Cerebellum (tissue), 4 donors: ENCODE measurements at places on chromosomes 2 and 18. TPM values are rescaled to one million over a fixed set of nuclear protein-coding genes. Genes with fewer than 3 reads are reported as not detected.

DNA sequence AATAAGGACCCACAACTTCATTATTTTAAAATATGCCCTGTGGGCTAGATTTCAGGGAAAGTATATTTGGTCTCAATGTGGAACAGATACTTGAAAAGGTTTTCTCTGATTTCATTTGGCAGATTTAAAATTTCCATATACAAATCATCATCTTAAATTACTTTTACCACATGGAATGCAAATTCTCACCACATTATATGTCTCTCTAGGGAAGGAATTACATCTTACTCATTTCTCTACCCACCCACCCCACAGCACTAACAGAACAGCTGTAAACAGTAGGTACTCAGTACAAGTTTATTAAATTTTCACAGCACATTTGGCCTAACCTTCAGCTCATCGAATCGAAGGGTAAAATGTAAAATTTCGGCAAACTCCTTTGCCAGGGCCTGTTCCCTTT is 104.0 kb downstream of the CYRIA start:
- DNase-seq = no peak

- DNase-seq = no peak
Measured at GRCh38 chr18:23556145-23556780, 30.0 kb downstream of the NPC1 start.

DNA sequence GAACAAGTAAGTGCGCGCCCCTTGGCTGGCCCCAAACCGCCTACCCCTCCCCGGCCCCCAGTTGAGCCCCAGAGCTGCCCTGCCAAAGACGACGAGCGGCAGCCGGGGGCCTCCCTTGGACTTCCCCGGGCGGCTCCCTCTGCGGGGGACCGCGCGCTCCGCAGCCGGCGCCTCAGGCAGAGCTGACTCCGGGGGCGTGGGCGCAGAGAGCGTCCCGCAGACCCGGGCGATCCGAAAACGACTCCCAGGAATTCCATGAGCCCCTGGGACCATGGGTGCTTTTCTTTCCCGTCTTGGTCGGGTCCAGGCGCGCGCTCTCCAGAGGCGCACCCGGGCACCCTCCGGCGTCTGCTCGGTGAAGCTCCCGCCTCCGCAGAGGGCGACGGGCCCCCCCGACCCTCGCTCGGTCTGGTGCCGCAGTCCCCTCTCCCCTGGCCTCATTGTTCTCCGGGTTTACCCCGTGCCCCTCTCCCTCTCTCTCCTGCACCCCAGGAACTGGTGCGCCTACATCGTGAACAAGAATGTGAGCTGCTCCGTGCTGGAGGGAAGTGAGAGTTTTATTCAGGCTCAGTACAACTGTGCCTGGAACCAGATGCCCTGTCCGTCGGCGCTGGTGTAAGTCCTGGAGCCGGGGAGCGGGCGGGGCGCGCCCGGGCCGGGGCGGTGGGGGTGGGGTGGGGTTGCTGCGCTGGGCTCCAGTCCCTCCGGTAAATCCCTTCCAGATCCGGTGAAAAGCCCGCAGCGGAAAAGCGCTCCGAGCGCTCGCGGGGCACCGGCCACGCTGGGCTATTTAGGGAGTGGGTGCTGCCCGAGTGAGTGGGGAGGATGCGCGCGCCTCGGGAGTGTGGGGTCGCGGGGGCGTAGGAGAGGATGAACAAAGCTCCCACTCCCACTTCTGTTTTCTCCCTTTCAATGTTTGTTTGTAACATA is 776 bp downstream of the EMILIN2 start:
- DNase-seq = no peak

DNA sequence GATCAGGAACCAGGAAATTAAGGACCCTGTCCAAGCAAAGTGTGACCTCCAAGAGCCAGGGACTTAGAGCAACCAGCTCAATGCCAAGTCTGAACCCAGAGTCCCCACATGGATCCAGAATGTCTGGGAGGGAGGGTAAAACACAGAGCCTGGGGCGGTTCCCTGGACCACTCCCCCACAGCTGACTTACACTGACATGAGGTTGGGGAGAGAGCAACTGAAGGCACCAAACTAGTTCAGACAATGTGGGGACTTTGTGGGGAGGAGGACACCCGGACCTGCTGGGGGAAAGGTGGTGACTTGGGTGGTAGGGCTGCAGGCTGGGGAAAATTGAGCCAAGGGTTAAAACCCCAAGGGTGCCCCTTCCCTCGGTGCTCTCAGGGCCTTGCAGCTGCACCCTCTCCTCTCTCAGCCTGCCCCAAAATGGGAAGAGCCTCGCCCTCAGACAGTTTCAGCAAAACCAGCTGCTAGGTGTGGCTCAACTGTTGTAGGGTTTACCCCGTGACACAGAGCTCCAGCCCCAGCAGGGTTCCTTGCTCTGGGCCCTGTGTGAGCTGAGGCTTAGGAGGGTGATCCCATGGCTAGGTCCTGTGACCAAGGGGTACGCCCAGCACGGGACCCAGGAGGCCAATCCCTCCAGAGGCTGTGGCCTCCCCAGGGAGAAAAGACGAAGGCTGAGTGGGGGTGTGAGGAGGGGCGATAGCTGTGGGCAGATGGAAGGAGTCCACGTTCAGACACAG is 28.6 kb downstream of the MARCO start:
- DNase-seq = no peak

- no peak for DNase-seq
Measured at GRCh38 chr2:23137166-23137565, 247.8 kb upstream of the KLHL29 start.

DNA sequence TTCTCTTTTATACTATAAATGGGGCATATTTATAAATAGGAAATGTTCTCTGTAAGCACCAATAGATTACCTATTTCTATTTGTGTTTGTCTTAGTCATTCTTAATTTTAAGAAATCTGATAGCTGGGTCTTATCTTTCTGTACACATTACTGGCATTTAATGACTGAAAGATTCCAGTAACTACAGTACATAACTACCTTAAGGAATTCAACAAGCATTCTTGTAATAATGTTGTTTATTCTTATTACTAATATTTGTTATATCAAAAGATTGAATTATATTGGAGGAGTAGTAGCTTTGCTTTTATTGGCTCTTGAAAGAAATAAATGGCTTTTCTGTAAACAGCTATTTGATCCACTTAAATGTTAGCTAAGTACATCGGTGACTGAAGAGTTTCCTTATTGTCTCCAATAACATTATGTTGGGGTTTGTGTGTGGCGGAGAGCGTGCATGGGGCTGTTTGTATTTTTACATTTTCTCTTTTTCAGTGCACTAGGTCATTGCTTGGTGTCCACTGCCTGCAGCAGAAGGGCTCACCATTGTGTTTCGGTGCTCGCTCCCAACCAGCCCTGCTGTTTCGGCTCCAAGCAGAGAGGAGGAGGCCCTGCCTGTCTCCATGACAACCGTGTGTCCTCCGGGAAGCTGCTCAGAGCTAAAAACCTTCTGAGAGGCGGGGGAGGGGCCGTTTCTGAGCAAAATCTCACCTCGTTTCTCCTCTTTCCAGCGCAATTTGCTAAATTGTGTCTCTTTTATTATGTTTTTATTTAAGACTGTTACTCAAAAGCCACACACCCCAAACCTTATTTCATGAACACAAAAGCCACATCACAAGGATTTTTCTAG is 112.5 kb upstream of the SLC38A11 start:
- peak; percentile 91 for DNase-seq

The ADCYAP1 gene
- 23.3 TPM for total RNA-seq

The SERPINB3 gene
- total RNA-seq = not detected
